ENCODE measurements at places on chromosomes 2 and 18. TPM values are rescaled to one million over a fixed set of nuclear protein-coding genes. Genes with fewer than 3 reads are reported as not detected.

The ANXA4 gene
- total RNA-seq = 59.5 TPM

GRCh38 chr2:223760838-223761502, 76.4 kb downstream of the AP1S3 start:
- H3K27ac ChIP-seq = peak overlapping the region; percentile 91
- H3K4me3 ChIP-seq = peak overlapping the region; percentile 50
- peaks cover 8% of the 10 kb centered on the region for H3K36me3 ChIP-seq
- H3K27me3 ChIP-seq = no peaks in the 10 kb centered on the region
- peaks cover 33% of the 10 kb centered on the region for H3K4me1 ChIP-seq

The AMER3 gene
- not detected for total RNA-seq

DNA sequence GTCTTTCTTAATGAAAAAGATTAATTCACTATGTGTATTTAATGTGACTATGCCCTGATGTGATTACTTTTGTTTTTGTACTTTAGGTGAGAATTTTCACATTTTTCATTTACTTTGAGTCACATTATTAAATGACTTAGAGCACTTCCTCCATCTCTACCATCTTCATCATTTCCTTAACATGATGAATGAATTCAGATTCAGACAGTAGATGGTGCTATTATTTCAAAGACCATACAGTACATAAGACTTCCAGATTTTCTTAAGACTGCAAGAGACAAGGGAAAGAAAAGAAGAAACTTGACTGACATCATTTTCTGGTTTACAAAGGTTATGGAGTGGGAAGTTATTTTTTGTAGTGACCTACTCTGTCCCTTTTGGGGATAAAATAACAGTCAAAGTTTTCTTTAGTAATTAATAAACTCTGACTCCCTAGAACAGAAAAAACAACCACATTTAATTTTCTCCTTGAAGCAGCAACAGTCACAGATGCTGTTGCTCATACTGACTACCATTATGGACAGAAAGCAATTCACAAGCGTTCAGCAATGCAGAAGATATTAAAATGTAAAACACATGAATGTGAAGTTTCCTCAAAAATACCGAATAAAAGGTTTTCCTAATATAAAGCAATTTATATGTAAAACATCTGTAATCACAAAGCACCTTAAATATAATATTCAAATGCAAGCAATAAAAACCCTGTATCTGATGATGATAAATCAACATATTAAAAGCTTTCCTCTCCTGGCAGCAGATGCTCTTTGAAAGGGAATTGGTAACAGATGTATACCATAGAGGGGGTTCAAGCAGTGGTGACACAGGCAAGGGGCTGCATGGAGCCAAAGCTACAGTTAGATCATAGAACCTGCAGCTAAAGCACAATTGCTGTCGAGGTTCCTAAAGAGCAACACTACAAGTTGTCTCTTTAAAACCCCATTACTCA, 1010.9 kb upstream of the NXPH2 start:
- no peak overlapping the region for H3K4me3 ChIP-seq
- H3K27me3 ChIP-seq = no peaks in the 10 kb centered on the region
- H3K36me3 ChIP-seq = no peaks in the 10 kb centered on the region
- DNase-seq = no peak

- no peak overlapping the region for H3K27ac ChIP-seq
- DNase-seq = no peak
- peaks cover 20% of the 10 kb centered on the region for H3K4me1 ChIP-seq
- no peaks in the 10 kb centered on the region for H3K36me3 ChIP-seq
- no peak overlapping the region for H3K4me3 ChIP-seq
- H3K27me3 ChIP-seq = no peaks in the 10 kb centered on the region
Measured at GRCh38 chr2:65369980-65370379, 62.4 kb downstream of the SPRED2 start.

DNA sequence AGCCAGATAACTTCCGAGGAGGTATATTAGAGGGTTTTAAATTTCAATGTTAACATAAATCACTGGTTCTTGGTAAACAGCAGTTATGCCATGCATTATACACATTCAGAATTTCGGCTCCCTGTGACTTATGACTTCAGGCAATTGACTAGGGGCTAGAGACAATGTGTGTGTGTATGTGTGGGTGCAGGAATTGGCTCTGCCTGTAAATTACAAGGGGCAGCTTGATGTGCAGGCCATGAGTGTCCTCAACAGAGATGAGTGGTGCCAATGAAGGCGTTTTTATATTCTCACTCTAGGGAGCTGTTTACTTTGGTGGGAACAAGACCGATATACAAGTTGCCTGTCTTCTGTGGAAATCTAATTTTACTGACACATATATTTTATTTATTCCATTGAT, 161.6 kb downstream of the CSRNP3 start:
- no peak for DNase-seq
- H3K4me1 ChIP-seq = peaks cover 9% of the 10 kb centered on the region
- no peaks in the 10 kb centered on the region for H3K36me3 ChIP-seq
- H3K27me3 ChIP-seq = no peaks in the 10 kb centered on the region
- no peak overlapping the region for H3K4me3 ChIP-seq
- no peak overlapping the region for H3K27ac ChIP-seq

DNA sequence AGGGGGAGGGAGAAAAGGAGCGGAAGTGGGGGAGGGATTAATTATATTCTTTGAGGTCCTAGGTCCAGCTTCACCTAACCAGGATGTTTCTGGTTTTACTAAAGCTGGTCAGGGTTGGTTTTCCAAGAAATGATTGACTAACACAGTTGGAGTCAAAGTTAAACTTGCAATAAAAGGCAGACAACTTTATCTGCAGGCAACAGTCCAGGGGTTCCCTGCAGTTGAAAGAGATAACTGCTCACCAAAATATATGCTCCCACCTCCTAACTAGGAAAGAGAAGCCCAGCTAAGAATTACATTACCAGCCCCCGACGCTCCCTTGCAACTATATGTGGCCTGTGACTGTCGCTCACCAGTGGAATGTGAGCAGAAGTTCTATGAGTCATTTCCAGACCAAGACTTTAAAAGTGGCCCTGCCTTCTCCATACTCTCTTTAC, 140.0 kb upstream of the PKDCC start:
- H3K4me3 ChIP-seq = no peak overlapping the region
- peaks cover 4% of the 10 kb centered on the region for H3K4me1 ChIP-seq
- no peaks in the 10 kb centered on the region for H3K36me3 ChIP-seq
- H3K27ac ChIP-seq = no peak overlapping the region
- DNase-seq = no peak

DNA sequence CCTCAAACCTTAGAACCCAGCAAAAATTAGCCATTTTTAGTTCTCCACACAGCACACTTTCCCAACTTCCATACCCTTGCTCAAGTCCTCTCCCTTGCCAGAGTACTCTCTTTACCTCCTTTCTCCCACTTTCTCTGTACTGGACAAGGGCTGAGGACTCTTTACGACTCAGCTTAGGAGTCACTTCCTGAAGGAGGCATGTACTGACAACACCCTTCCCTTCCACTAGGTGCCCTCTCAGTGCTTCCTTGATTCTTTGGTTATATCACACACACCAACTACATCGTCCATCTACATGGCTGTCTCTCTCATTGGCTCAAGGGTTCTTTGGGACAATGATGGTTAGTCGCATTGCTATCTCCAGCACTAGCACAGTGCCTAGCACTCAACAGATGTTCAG, 5.2 kb upstream of the C18orf63 start:
- no peak overlapping the region for H3K27ac ChIP-seq
- H3K4me1 ChIP-seq = no peaks in the 10 kb centered on the region

The SCG2 gene
- total RNA-seq = not detected

- no peaks in the 10 kb centered on the region for H3K4me1 ChIP-seq
- DNase-seq = no peak
- no peaks in the 10 kb centered on the region for H3K27me3 ChIP-seq
- H3K4me3 ChIP-seq = no peak overlapping the region
- H3K36me3 ChIP-seq = peaks cover 29% of the 10 kb centered on the region
- H3K27ac ChIP-seq = no peak overlapping the region
Measured at GRCh38 chr2:218745559-218746469, 35.2 kb downstream of the TTLL4 start.

The NAT8 gene
- total RNA-seq = not detected

The RAB17 gene
- total RNA-seq = 0.61 TPM

DNA sequence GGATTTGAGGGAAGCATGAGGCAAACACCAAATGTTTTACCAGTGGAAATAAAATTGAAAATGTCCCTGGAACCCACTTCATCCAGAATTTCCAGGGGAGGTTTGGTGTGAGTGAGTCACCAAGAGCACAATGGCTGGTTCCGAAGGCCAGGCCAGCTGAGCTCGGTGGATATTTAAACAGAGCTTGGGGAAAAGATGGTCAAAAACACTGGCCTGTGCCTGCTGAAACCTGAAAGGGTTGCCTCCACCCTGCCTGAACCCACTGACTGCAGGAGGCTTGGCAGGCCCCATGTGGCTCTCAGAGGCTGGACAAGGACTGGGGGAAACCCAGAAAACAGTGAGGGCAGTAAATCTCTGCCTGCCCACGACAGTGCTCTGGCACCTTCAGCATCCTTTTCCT, 93.9 kb downstream of the TTC32 start:
- no peak overlapping the region for H3K27ac ChIP-seq
- H3K27me3 ChIP-seq = peaks cover 5% of the 10 kb centered on the region
- DNase-seq = no peak
- no peak overlapping the region for H3K4me3 ChIP-seq
- H3K36me3 ChIP-seq = no peaks in the 10 kb centered on the region
- H3K4me1 ChIP-seq = no peaks in the 10 kb centered on the region
